ENCODE measurements at places on chromosomes 3 and 15.

DNA sequence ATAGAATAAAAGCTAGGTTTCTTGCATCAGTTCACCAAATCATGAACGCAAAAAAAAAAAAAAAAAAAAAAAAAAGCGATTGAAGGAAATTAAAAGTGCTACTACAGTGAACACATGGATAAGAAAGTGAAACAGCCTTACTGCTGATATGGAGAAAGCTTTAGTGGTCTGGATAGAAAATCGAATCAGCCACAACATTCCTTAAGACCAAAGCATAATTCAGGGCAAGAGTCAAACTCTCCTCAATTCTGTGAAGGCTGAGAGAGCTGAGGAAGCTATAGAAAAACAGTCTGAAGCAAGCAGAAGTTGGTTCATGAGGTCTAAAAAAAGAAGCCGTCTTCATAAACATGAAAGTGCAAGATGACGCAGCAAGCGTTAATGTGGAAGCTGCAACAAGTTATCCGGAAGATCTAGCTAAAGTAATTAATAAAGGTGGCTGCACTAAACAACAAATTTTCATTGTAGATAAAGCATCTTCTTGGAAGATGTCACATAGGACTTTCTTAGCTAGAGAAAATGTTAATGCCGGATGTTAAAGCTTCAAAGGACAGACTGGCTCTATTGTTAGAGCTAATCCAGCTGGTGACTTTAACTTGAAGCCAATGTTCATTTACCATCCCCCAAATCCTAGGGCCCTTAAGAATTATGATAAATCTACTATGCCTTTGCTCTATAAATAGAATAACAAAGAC lies 19.2 kb downstream of the P3H2 start:
- no peak for DNase-seq

- DNase-seq, result no peak
Observed at GRCh38 chr3:128319741-128320141, 146.9 kb downstream of the DNAJB8 start.

GRCh38 chr15:77901921-77902750 lies 175.4 kb downstream of the TBC1D2B start:
- no peak for DNase-seq

DNA sequence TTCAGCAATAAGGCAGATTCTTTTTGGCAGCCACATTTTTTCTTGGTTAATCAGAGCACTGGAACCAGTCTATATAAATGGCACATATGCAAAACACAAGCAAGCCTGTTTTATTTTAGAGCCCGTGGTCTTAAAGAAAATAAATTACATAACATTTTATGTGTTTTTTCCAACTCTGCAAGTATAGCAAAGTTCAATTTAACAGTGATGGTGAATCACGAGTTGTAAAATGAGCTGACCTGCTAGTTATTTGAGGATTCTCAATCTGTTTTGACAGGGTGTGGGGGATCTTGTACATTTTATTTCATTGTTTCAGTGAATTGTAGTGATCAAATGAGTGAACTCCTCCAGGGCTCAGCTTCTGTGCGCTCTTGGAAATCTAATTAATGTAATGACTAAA lies 2.7 kb downstream of the ARHGEF26 start:
- DNase-seq, result no peak

GRCh38 chr3:16528106-16528505 lies 14.6 kb upstream of the RFTN1 start:
- DNase-seq, result no peak

DNA sequence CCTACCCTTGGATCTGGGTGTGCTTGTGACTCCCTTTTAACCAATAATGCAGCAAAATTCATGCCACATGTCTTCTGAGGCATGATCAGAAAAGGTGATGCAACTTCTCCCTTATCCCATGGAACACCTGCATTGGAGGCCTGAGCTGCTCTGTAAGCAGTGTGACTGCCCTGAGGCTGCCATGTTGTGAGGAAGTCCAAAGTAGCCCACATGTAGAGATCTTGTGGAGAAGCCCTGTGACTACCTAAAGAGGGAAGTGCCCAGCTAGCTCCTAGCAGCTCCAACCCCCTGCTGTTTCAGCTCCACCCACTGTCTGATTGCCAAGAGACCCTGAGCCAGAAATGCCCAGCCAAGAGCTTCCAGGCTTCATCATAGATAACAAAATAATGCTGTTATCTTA lies 6.4 kb upstream of the NR1D2 start:
- no peak for DNase-seq

- DNase-seq, result no peak
Observed at GRCh38 chr3:140540262-140540661, 137.6 kb upstream of the TRIM42 start.

- no peak for DNase-seq
Observed at GRCh38 chr3:105199217-105199616, 167.5 kb upstream of the ALCAM start.

- DNase-seq, result no peak
Observed at GRCh38 chr3:152843955-152844354, 9.0 kb downstream of the P2RY1 start.

GRCh38 chr3:87997298-87997697 lies 61.5 kb downstream of the CGGBP1 start:
- DNase-seq, result no peak

GRCh38 chr3:132009241-132009640 lies 25.6 kb downstream of the CPNE4 start:
- DNase-seq, result peak; percentile 78

GRCh38 chr3:86388820-86389219 lies 602.1 kb downstream of the VGLL3 start:
- DNase-seq, result no peak

GRCh38 chr15:56249092-56249491 lies 5.4 kb upstream of the RFX7 start:
- DNase-seq, result no peak

- no peak for DNase-seq
Observed at GRCh38 chr3:13119471-13120220, 46.4 kb upstream of the IQSEC1 start.

DNA sequence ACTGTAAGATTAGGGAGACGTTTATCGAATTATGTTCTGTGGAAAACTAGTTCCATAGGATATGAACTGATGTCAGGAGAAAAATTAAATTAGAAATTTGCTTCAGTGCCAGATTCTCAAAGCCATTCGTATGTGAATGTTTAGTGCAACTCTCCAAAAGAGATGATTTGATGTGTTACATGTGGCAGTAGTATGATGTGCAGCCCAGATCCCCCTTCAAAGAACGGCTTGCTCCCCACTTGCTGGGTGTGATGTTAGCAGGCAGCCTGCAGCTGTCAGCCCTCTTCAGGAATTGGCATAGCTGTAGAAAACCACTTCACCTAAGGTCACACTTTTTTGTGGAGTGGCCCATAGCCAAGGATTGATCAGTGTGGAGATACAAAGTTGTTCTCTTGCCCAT lies 127.0 kb upstream of the CCDC54 start:
- no peak for DNase-seq

- DNase-seq, result no peak
Observed at GRCh38 chr15:82058517-82059204, 12.8 kb upstream of the MEX3B start.

- DNase-seq, result no peak
Observed at GRCh38 chr3:118433825-118434224, 600.8 kb downstream of the IGSF11 start.

- no peak for DNase-seq
Observed at GRCh38 chr3:126309165-126309564, 48.0 kb downstream of the KLF15 start.

GRCh38 chr15:89660556-89660955 lies 5.3 kb upstream of the KIF7 start:
- no peak for DNase-seq

DNA sequence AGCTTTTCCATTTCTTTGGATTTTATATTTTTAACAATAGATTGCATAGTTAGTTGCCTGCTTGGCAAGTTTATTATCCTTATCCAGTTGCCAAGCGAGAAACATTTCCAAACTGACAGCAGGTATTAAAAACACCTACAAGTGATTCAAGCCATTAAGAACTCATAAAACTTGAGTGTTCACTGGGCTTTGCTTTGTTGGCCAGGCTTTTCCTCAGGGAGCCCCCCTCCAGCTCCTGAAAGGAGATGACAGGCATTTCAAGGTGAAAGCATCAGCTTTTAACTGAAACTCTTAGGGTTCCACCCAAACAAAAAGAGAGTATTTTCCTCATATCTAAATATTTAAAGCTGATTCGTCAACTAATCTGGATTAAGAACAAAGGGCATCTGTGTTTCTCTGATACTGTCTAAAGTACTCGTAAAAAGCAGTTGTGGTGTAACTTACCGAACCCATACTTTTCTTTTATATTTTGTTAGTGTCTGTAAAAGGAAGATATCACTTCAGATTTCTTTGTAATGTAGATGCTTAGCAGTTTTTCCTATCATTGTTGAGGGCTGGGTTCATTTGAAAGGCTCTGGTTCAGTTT lies 363.4 kb downstream of the OTOL1 start:
- no peak for DNase-seq

- DNase-seq, result no peak
Observed at GRCh38 chr3:111972891-111973290, 5.9 kb upstream of the ABHD10 start.

DNA sequence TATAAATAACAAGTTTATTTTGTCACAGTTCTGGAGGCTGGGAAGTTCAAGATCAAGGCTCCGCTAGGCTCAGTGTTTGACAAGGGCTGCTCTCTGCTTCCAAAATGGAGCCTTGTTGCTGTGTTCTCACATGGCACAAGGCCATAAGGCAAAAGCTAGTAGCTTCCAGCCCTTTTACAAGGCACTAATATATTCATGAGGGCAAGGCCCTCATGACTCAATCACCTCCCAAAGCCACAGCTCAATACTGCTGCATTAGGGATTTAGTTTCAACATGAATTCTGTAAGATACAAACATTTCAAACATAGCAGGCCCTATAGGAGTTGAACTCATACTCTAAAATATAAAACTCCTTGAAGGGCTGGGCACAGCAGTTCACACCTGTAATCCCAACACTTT lies 30.2 kb downstream of the ZBTB11 start:
- no peak for DNase-seq

All from NCI-H2171 (cell line).